ENCODE measurements at places on chromosomes 12 and 14.

GRCh38 chr12:124537525-124538193 is 29.8 kb downstream of the NCOR2 start:
- DNase-seq, result no peak

DNA sequence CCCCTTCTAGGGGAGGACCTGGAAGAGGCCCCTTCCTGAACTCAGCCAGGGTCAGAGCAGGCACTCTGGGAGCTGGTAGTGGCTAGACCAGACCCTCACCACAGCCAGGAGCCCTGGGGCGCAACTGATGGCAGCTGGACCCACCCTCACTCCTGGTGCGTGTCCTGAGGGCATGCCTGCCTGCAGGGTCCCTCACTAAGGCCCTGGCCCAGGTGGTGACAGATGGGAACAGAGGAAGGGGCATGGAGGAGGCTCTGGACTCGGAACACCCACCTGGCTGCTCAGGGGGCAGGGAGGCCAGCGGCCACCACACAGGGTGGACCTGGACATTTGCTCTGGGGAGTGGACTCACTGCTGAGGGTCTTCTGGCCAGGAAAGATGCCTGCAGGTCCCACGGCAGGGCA is 342.2 kb upstream of the SFSWAP start:
- DNase-seq, result no peak

GRCh38 chr14:101726295-101726953 is 35.1 kb upstream of the PPP2R5C start:
- no peak for DNase-seq

DNA sequence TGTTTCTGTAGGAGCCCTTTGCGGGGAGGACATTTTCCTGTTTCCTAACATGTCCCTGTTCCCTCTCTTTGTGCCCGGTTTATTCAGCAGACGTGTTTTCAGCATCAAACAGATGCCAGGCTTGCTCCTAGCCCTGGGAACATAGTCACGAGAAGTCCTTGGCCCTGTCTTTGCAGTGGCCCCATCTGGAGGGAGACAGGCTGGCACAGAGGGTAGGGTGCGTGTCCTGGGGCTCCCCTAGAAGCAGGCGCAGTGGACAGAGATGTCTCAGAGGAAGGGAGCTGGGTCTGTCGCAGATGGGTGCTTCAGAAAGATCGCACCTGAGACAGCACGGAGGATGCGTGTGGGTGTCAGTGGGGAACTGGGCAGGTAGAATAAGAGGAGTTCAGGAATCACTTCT is 75.0 kb upstream of the DYNC1H1 start:
- no peak for DNase-seq

GRCh38 chr12:101777485-101777884 is 38.2 kb upstream of the SYCP3 start:
- no peak for DNase-seq

DNA sequence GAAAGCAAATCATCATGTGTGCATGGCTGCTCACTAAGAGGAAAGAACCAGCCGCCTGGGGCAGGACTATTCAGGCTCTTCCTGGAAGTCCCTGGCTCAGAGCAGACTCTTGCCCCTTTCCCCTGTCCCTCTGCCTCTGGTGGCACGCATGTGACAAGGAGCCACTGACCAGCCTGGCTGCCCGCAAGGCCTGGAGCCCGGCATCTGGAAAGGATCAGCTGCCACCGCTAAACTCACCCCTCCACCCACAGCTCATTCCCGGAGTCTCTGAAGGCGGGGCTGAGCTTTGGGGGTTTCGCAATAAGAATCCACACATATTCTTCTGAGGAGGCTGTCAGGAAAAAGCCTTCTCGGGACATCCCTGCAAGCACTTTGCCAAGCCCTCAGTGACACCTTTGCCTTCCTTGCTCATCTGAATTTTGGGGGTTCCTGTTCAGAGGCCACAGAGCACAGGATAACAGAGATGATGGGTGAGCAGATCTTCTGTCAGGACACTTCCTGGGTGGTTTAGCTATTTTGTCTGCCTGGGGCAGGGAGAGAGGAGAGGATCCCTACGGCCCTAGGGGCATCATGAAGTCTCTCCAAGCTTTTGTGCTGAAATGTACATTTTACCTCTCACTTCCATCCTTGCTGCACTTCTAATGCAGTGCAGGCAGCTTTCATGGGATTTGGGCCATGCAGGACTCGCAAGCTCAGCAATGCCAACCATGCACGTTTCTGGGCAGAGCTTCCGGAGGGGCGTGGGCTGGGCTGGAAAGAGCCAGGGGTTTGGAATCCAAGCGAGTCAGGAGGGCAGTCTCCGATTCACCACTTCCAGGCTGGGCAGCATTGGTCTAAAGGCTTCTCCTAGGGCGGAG is 124.8 kb upstream of the MAP1LC3B2 start:
- DNase-seq, result no peak

DNA sequence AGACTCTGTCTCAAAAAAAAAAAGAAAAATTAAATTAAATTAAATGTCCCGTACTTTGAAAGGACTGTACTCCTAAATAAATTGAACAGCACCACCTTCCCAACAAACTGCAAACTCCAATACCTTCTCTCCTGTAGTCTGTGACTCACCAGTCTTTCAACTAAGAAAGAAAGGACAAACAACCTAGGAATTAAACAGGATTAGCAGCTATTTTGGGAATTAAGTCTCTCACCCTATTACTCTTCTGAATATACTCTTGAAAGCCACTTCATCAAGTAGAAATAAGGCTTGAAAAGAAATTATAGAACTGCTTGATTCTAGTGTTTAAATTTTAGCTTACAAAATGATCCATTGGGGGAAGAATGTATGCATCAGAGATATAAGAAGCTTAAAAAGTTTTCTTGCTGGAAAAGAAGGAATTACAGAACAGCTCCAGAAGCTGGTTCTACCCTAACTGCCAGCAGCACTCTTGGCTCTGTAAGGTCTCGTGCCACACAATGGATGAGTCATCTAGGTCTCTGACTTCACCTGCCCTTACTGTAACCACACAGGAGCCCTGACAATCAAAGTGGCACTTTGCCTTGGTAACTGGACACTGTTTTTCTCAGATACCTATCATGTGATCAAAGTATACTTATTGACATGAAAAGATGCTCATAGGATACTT is 57.0 kb upstream of the CERS5 start:
- DNase-seq, result no peak

DNA sequence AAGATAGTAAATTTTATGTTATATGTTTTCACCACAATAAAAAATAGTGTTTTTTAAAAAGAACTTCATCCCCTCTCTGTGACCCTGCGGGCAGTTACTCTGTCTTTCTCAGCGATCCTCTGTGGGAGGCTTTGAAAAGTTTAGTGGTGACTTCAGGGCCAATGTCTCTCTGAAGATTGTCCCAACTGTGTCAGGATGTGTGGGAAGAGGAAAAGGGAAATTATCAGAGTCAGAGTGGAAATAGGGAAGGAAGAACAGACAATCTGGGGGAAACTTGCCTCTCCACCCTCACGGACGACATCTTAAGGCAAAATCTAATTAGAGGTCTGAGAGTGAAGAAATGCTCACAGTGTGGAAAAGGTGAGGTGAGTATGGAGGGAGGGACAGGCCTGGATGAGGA is 3.5 kb upstream of the OR10P1 start:
- DNase-seq, result no peak

DNA sequence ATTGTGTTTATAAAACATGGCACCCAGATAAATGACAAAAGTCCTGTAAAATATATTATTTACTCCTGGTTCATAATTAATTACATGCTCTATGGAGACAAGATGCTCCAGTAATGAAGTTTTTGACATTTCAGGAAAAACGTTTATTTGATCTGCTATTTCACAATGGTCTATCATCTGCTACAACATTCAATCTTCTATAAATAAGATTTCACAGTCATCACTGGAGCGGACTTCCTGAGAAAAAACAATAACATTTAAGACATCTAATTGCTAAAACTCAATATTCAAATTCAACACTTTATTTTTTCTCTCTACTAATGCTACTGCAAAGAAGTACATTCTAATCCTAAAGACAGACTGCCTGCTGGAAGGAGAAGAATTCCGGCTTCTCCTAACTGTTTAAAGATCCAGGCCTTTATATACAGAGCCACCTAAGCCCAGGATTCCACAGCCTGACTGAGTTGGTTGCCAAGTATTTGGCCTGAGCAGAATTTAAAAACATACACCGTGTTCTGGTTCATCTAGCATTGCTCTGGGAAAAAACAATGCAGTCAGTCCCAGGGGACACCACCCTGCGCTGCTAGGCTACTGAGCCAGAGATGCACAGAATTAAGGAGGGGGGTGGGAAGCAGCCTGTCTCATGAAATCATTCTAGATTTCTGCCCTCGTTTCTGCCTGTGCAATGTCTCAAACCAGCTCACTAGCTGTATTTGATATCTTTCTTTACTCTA is 58.0 kb downstream of the TMTC1 start:
- no peak for DNase-seq

DNA sequence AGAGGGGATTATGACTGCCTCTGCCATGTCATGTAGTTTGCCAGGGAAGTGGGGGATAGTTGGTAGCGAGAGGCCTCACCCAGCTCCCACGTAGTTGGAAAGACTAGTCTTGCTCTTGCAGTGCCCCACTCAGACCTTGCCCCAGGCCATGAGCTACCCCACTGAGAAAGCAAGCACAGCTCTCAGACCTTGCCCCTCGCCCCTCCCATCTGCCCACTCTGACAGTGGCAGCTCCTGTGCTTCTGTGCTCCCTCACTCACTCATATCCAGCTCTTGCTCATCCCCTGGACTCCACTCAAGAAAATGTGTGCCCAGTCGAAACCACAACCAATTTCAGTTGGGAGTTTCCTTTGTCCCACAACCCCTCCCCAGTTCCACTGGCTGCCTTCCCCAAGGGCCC is 55.5 kb upstream of the BDKRB2 start:
- DNase-seq, result no peak

- no peak for DNase-seq
Measured at GRCh38 chr12:57016348-57016747, at the start of gene TAC3. Gene TAC3 (minus strand): TSS chr12:57016529. CDS start chr12:57015797, 732 bp downstream.

DNA sequence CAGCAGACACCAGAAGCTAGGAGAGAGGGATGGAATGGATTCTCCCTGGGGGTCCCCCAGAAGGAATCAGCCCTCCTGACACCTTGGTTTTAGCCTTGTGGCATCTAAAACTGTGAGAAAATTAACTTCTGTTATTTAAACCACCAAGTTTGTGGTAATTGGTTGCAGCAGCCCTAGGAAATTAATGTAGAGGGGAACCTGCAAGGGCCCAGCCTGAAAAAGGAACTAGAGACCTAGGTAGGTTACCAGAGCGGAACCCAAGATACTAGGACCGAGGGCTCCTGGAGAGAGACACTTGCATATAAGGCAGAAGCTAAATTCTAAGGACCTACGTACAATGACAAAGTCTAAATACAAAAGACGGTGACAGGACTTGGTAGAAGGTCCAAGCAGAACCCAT is 8.1 kb upstream of the DENND5B start:
- no peak for DNase-seq

DNA sequence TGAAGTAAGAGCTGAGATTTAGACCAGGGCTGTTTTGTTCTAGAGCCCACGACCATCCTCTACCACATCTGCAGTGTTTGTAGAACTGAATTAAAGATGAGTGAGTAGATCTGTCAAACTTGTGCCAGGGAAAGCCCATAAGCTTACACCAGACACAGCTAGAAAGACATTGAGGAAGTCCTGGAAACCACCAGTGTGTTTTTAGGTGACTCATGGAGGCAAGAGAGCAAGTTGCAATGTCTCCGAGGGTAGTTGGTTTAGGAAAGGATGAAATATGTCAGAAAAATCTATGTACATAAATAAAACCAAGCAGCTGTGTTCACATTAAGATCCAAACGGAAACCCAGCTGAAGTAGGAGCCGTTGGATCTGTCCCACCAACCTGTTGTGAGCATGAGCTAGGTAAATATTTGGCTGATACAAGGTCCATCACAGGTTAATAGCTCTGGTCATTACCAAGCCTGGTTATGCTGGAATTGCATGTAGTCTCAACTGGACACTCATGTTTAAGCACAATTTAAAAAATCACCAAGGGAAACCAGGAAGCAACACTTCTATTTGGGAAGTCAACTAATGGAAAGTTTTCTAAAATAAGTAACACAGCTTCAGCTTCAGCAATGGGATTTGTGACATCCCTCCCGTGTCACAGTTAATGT is 49.9 kb upstream of the PLEKHG3 start:
- no peak for DNase-seq

- no peak for DNase-seq
Measured at GRCh38 chr14:78758333-78758732, 588.2 kb downstream of the NRXN3 start.

DNA sequence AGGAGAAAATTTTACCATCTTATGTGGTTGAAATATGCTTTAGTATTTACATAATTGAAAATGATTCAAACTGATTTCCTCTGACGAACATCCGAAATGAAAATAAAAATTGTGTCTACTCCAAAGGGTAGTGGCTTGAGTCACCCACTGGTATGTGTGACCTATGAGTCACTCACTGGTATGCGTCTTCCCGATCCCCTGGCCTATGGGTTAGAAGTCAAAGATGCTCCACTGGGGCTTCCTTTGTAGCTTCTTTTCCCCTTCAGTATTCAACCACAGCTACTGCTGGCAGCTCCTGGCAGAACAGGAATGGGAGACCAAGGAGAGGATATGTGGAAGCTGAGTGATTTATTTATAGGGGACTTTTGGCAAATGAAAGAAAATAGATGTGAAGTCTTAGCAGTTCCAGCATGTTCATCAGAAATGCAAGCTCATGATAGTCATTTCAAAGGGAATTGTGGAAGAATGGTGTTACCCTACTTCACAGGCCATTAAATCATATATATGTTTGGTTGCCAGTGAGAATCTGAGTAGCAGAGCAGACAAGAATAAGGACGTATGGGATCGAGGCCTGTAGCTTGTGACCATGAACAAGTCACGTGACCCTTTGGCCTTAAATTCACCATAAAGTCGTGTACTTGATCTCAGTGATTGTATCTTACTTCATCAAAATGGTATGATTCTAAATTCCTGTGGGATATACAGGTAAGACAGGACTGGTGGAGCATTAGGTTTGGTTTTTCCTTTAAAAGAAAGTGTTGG is 108.3 kb downstream of the CRADD start:
- peak; percentile 20 for DNase-seq

Measured in T-helper 17 cell (primary cell).